IPS-NIHi11 (cell line): ENCODE measurements at places on chromosomes 3 and 15.

GRCh38 chr3:150388498-150389418 is 19.3 kb upstream of the TSC22D2 start:
- DNase-seq: no peak

DNA sequence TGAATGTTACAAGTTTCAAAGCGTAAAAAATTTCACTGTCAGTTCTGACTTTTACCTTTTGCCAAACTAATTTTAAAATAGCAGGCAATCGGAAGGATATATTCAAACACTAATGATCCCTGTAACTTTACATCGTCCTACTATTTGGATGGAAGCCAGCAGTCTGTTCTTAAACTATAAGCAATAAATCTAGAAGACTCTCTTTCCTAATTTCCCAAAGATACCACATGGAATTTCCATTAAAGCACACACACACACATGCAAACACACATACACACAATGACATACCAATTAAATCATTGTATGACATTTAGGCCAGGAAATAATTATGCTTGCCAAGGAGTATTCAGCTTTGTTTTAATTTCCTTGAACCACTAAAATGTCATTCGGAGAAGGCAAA is 32.0 kb downstream of the IL17RD start:
- no peak for DNase-seq

DNA sequence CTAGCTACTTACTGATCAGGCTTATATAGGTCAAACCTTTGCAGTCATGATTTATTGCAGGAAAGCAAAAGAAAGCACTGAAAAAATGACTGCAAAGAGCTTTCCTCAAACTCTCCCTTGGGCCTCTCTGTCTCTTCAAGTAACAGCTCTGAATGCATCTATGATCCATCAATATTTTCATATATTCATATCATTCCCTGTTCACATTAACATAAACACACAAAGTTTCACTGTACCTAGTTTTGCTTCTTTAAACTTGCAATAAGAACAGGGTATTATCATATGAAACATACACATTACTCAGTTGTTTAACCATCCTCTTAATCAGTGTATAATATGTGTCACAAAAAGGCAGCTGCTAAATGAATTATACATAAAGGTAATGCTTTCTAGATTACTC is 107.9 kb upstream of the ARL6 start:
- no peak for DNase-seq

- DNase-seq: no peak
Measured at GRCh38 chr3:119292666-119293065, 1.5 kb upstream of the ARHGAP31 start.

- DNase-seq: peak; percentile 54
Measured at GRCh38 chr15:74776821-74777768, 4.8 kb upstream of the CSK start.

DNA sequence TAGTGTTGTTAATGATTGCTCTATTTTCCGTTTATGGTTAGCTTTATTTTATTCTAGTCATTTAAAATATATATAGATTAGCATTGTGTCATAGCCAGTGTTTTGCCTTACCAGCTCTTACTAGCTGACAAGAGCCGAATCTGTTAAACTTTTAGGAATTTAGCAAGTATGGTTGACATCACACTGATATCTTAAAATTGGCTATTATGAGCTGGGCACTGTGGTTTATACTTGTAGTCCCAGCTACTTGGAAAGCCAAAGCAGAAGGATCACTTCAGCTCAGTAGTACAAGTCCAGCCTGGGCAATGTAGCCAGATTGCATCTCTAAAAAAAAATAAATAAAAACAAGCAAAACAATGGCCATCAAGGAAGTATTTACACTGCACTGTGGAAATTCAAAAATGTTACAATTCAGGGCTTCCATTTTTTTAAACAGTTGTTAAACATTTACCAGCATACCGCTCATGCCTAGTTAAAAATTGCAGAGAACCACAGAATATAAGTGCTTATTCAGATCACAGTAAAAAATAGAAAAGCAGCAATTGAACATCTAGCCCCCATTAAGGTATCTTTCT is 208.4 kb upstream of the CGNL1 start:
- DNase-seq: no peak

DNA sequence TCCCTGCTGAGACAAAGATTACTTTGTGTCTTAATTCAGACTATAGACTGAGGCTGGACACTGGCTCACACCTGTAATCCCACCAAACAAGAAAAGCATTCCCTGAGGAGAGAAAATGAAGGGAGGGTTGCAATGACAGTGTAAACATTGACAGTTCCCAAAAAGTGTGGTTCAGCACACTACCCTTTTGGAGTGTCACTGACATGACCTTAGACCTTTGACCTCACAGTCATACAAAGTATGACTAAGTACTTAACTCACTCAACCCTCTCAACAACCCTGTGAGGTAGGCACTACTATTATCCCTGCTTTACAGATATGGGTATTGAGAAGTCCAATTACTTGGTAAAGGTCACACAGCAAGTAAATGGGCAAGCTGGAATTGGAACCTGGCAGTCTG is 341.7 kb downstream of the LRRC3B start:
- DNase-seq: no peak

- no peak for DNase-seq
Measured at GRCh38 chr3:130741946-130742610, 4.6 kb downstream of the PIK3R4 start.

DNA sequence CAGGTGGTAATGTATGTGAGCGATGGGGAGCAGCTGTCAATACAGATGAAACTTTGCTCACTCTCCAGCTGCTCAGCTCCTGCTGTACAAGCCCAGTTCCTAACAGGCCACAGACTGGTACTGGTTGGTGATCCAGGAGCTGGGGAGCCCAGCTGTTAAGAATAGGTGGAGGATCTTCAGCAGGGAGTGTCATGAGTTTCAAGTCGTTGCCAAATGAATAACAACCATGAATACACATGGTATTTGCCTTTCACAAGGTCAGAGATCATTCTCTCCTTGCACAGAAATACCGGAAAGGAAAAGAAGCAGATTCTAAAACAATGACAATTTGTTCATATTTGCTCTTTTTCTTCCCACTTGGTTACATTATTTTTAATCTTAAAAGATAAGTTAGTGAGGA is 5.1 kb downstream of the PLSCR1 start:
- no peak for DNase-seq

- DNase-seq: no peak
Measured at GRCh38 chr15:79467865-79468586, 35.9 kb downstream of the MINAR1 start.

- no peak for DNase-seq
Measured at GRCh38 chr3:63557912-63558311, 94.6 kb upstream of the SNTN start.

GRCh38 chr15:40333922-40334492 is 6.7 kb downstream of the CCDC9B start:
- peak; percentile 26 for DNase-seq

GRCh38 chr3:180912304-180913296 is at the start of gene FXR1:
Gene FXR1 (plus strand): TSS chr3:180912670. CDS start chr3:180912686, 16 bp downstream.
- peak; percentile 99 for DNase-seq

GRCh38 chr3:106232956-106233355 is 364.1 kb upstream of the CBLB start:
- DNase-seq: no peak

DNA sequence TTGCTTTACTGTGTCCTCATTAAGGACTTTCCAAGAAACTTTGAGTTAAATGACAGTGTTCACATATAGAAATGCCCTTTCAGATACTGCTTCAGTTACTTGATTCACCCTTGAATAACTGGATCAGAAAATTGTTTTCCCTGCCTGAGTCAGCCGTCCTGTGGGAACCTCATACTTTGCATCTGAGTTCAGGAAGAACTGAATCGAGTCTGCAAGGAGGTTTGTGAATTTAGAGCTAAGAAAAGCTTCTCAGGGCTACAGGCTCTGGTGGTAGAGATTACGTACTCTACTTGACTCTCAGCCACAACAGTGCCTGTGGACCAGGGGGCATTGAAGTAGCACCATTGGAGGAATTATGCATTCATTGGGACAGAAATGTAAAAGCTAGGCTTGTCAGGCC is 252.4 kb upstream of the C2CD4B start:
- DNase-seq: no peak

- no peak for DNase-seq
Measured at GRCh38 chr3:172564499-172564898, 41.3 kb upstream of the TNFSF10 start.

DNA sequence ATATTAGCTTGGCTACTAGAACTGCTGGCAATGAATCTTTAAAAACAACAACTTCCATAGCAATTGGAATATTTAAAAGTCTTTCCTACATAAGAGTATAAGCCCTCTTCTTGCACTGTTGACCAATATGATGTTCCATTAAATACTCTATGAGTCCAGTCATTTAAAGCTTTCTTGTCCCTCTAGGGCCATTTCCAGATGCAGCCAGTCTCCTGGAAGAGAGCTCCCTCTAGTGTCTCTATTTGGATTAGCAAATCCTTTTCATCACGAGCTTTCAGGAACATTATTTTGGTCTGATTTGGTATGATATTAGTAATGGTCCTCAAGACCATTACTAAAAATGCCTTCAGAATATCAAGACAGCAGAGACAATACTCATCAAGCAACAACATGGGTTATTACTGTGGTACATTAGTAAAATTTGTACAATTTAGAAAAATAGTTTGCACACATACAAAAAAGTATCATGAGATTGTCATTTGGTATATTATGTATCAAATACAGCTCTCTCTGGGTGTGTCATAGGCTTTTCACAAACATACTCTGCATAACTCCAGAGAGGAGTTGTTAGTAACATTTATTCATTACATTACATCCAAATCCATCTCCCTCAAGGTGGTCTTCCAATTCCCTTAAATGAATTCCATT is 101.3 kb downstream of the DPH6 start:
- peak; percentile 39 for DNase-seq

- no peak for DNase-seq
Measured at GRCh38 chr15:32033186-32033890, 3.0 kb downstream of the CHRNA7 start.

DNA sequence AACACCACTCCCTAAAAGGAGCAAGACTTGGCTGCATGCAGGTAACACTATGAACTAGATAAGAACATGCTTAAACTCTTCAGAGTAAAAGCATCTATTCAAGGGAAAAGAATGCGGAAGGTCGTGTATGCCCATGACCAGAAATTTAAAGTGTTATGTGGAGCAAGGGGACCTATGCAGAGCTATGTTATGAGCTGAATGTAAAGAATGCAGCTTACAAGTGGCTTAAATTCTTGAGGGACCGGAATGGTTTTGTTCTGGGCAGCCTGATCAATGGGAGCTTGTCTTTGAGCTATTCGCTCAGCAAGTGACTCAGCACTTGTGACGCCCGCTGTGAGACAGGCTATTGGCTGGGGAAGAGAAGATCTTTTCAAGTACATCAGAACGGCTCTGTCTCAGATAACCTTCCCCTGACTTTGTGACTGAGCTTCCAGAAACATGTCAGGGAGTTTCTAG is 367.5 kb upstream of the THBS1 start:
- DNase-seq: peak; percentile 75
